ENCODE measurements at places on chromosomes 6 and 20. TPM values are rescaled to one million over a fixed set of nuclear protein-coding genes. Genes with fewer than 3 reads are reported as not detected.

ASIP gene
- total RNA-seq, result not detected

- no peak for DNase-seq
Observed at GRCh38 chr6:141677598-141678211, 455.0 kb upstream of the GJE1 start.

- no peak for DNase-seq
Observed at GRCh38 chr6:143299253-143300166, 151.0 kb downstream of the ADAT2 start.

DNA sequence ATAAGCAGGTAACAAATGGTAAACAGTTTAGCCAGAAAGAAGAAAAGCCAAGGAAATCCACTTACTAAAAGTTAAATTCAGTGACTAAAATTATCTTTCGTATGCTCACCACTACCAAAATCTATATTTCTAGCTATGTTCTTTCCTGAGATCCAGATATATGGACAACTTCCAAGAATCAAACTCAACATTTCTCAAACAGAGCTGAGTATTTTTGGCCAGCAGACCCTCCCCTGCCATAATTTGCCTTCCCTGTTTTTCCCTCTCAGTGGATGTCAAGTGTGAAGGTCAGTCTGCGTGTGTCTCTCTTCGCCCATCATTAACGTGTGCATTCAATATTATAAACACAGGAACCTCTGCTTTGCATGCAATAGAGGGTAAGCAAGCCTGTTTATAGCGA is 42.0 kb downstream of the PRKN start:
- DNase-seq, result no peak

GRCh38 chr6:1105833-1106400 is 206.0 kb upstream of the FOXQ1 start:
- no peak for DNase-seq

GRCh38 chr20:1800180-1800579 is 95.0 kb upstream of the SIRPA start:
- DNase-seq, result no peak

- no peak for DNase-seq
Observed at GRCh38 chr6:160069459-160069858, 52.2 kb upstream of the SLC22A1 start.

- DNase-seq, result no peak
Observed at GRCh38 chr20:24096264-24096663, 107.7 kb upstream of the GGTLC1 start.
